Upper lobe of left lung (tissue), 6 donors: ENCODE measurements at places on chromosomes 16 and 17. TPM values are rescaled to one million over a fixed set of nuclear protein-coding genes. Genes with fewer than 3 reads are reported as not detected.
A peak's percentile ranks its signal among the peaks of the same experiment; 100 is the strongest.

DNA sequence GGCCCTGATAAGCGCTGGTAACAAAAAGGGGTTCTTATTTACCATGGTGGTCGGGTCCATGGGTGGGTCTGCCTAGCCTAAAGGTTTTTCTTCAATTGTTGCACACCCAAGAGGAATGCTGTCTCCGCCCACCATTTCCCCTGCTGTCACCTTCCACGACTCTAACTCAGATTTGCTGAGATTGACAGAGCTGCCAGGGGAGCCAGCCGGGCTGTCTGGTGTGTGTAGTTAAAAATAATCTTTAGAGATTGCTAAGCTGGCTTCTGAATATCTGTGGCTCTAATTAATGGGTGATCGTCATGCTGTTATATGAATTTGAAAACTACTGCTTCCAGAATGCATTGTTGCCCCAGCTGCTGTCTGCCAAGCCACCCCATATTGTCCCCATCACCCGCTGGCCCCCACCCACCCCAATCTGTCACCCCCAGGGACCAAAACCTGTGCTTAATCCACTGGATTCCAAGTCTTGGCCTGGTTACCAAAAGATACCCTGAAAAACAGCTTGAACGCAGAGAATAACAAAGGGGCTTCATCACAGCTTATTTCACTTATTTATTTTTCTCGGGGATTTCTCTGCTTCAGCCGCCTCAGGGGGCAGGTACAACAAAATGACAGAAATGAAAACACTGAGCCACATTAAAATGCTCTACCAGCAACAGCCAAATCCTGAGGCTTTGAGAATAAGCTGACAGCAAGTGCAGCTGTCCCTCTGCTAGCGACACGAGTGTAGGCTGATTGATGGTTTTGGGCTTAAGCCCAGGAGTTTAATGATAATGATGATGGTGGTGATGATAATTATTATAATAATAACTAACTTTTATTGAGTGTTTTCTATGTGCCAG is 46.1 kb upstream of the NLK start:
- no peak for DNase-seq

- DNase-seq, result no peak
These were observed 13.2 kb upstream of the RGS9 start for GRCh38 chr17:65123757-65124675.

DNA sequence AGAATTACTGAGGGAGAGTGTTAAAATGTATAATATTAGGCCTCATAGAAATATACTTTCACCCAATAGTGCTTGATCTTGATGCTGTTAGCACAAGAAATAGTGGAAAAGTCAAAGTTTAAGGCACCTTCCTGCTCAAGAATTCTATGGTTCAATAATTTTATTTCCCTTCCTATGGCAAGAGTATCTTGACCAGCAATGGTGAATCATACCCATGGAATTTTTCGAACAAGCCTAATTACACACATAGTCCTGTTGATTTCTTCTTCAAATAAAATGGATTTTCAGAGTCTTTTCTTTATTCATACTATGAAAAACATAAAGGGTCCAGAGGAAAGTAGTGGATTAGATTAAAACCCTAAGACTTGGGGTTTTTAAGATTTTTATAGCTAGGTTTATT is 810.6 kb downstream of the CDH11 start:
- DNase-seq, result no peak

GRCh38 chr16:931171-931570 is 39.6 kb downstream of the LMF1 start:
- no peak for DNase-seq

DNA sequence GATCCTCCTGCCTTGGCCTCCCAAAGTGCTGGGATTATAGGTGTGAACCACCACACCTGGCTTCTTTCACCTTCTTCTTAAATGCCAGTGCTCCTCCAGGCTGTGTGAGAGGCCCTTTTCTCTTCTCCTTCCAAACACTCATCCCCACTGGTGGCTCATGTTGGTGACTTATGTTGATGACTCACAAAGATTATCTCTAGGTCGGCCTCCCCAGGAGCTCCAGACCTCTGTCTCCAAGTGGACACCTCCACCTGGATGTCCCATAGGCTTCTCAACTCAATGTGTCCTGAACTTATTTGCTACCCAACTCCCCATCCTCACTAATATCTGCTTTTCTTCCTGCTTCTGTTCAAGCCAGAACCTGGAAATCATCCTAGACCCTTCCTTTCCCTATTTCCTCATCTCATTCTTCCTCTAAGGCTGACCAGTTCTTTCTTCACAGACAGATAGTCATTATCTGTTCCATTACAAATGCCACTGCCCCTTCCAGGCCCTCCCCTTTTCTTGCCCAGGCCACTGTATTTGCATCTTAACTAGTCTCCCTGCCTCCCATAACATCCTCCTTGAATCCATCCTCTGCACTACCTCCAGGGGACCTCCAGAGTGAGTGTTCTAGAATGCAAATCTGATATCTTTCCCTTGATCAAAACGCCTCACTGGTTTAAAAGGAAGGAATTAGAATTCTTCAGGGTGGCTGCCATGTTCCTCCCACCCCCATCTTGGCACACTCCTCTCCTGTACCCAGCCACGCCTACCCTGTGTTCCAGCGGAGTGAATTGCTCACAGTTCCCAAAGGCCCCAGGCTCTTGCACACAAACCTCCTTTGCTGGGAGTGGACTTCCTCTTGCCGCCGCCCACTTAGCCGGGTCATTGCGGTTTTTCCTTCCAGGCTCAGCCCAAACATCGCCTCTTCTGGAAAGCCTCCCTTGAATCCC is 34.8 kb upstream of the FBXO47 start:
- DNase-seq, result peak; percentile 80

DNA sequence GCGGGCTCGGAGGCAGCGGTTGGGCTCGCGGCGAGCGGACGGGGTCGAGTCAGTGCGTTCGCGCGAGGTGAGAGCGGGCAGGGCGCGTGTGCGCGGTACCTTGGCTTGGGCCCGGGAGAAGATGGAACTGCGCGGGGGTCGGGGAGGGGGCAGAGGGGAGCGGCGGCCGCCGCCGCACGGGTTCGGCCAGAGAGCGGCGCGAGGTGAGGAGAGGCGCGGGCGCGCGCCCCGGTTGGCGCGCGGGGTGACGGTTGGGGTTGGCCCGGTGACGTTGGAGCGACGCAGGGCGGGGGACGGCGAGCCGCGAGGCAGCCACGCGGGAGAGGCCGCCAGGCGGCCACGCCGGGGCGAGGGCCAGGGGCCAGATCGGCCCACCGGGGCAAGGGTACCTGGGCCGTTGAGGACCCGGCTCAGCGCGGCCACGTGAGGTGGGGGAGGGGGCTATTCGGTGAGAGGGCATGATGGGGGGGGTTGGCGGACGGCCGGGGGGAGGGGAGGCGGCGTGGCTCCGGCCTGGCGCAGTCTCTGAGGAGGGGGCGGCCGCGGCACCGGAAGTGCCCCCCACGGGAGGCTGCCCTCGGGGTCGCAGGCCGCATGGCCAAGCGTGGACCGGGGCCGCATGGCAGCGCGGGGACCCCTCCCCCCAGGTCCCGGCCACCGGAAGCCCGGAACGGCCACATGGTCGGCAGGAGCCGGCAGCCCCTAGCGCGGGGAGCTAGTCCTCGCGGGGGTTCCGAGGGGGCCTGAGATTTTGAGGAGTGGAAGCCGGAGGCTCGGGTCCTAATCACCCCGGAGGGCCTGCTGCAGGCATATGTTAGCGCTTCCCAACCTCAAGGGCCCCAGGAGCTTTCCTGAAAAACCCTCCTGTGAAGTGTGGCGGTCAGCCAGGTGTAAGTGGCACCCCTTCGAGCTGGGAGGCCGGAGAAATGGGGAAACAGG is 527 bp downstream of the EIF5A start:
- peak; percentile 38 for DNase-seq

DNA sequence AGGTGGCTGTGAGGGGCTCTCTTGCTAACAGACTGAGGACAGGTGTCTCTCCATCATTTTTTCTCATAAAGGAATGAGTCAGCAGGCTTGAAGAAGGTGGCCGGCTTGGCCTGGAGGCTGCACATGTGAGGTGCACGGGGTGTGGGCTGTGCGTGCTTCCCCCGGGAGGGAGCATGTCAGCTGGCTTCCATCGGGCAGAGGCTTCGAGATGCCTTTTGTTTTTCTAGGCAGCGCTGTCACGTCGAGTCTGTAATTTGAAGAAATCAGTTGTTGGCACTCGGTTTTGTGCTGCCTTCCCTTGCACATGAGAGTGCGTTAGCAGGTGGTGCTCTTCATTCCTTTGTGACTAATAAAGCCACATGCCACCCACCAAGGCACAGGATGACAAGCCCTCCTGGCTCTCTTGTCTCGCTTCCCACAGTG is 89.7 kb downstream of the NPIPB11 start:
- no peak for DNase-seq

- DNase-seq, result no peak
These were observed 3.1 kb upstream of the SERPINF1 start for GRCh38 chr17:1758807-1759206.

- no peak for DNase-seq
These were observed 5.1 kb downstream of the PLCD3 start for GRCh38 chr17:45127207-45127547.

GRCh38 chr17:41989702-41990419 is 23.3 kb downstream of the CNP start:
- no peak for DNase-seq

DNA sequence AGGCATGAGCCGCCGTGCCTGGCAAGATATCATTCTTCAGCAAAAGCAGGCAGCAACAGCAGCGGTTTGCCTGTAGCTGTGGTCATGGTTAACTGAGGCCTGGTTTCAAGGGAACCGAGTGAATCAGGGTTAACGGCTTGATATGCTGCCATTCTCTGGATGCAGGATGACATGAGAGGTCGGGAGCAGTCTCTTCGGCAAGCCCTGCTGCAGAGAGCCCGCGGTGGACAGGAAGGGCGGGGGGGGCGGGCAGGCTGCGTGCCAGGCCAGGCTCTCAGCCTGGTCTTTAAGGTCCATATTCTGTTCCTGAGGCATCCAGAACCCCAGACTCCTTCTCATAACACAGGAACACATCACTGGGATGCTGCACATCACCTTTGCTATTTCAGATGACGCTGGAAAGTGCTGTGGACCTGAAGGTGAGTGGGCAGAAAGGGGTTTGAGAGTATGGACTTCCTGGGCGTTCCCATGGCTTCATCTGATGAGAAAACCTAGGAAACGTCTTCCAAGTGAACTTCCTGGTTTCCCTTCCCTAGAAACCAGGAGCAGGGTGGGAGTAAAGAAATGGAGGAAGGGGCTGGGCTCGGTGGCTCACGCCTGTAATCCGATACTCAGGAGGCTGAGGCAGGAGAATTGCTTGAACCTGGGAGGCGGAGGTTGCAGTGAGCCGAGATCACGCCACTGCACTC is 165.6 kb upstream of the RPH3AL start:
- no peak for DNase-seq

DNA sequence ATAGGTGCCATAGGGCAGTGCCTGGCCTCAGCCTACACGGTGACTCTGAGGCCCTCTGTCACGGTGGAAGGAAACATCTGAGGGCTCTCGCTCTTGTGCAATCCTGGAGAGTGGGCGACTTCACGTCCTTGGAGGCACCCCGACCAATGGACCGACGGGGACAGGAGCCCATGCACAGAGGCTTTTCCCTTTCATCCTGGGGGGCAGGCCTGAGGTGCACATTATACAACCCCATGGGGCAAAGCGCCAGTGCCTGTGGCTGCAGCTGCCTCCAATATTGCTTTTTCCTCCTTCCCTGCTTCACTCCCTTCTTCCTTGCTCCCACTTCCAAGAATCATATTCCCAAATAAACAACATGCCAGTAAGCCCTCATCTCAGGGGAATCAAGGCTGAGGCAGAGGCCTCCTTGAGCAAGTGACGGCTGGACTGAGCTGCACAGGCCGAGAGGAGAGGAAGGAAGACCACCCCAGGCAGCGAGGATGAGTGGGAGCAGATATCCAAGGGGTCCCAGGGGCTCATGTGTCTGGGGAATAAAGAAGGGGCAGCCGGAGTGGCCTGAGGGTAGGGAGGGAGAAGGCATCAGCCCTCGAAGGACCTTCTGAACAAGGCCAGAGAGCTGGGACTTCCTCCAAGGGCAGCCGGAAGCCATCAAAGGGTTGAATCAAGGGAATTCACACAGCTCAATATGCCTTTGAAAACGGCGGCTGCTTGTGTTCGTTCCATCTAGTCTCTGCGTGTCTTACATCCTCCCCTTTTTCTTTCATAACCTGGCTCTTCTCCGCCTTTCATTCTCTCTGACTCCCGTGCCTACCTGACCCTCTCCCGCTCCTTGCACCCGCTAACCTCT is 42.6 kb upstream of the RPL38 start:
- DNase-seq, result no peak

GRCh38 chr16:88691924-88692560 is 5.7 kb upstream of the SNAI3 start:
- DNase-seq, result peak; percentile 75

DNA sequence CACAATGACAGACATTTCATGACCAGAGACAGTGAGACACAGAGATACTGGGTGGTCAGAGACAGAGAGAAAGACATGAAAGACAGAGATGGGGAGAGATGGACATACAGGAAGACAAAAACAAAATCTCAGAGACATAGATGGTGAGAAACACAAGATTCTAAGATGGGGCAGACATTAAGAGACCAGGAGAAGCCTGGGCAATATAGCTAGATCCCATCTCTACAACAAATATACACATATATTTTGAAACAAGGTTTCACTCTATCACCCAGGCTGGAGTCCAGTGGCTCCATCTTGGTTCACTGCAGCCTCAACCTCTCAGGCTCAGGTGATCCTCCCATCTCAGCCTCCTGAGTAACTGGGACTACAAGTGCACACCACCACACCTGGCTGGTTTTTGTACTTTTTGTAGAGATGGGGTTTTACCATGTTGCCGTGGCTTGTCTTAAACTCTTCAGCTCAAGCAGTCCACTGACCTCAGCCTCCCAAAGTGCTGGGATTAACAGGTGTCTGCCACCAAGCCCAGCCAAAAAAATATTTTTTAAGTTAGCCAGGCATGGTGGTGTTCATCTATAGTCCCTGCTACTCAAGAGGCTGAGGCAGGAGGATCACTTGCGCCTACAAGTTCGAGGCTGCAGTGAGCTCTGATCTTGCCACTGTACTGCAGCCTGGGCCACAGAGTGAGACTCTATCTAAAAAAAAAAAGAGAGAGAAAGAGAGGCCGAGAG is 2.1 kb downstream of the SEPTIN1 start:
- DNase-seq, result no peak

DNA sequence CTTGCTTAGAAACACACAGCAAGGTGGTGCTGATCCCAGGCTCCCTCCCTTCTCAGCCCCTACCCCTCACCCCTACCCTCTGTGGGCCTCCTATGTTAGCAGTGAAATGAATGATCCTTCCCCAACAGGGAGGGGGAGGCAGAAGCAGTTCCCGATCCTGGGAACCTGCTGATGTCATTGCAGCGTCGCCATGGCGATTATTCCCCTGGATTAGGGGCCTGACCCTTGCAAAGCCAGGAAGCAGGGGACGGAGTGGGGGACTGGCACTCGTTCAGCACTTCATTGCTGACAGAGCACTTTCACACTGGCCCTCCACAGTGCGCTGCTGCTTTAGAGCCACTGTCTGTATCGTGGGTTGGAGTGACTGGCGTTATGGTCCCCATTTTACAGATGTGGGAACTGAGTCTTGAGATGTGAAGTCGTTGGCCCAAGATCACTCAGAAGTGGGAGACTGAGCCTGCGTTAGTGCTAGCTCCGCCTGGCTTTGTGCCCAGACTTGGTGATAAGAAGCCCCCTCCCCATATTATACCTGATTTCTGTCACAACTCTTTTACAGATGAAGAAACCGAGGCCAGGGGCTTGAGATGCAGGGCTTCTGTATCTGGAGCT is 26.6 kb downstream of the LASP1 start:
- DNase-seq, result no peak

GRCh38 chr17:74471341-74471740 is 4.9 kb downstream of the CD300A start:
- no peak for DNase-seq

Gene CMTM2
- not detected for total RNA-seq

Gene TEX14
- 0.10 TPM for total RNA-seq

Gene CD79B
- total RNA-seq, result 0.91 TPM

Gene PRSS22
- total RNA-seq, result 22.9 TPM

Gene ASPHD1
- total RNA-seq, result 3.8 TPM
